Osteocyte (in vitro differentiated cells): ENCODE measurements at places on chromosomes 4 and X. TPM values are rescaled to one million over a fixed set of nuclear protein-coding genes. Genes with fewer than 3 reads are reported as not detected.
A peak's percentile ranks its signal among the peaks of the same experiment; 100 is the strongest.

AIFM1 gene
- 27.7 and 31.2 TPM in 2 replicates for total RNA-seq

COL4A6 gene
- total RNA-seq: 36.2 and 36.9 TPM in 2 replicates

PAGE2 gene
- total RNA-seq: not detected in 2 replicates

IL13RA1 gene
- total RNA-seq: 78.7 and 79.4 TPM in 2 replicates

STARD8 gene
- 1.4 and 1.7 TPM in 2 replicates for total RNA-seq

GRCh38 chr4:87209696-87210095 is 10.7 kb downstream of the KLHL8 start:
- no peak for DNase-seq
- H3K4me1 ChIP-seq: peaks cover 21% of the 10 kb centered on the region
- H3K4me3 ChIP-seq: no peak overlapping the region
- H3K36me3 ChIP-seq: no peaks in the 10 kb centered on the region
- no peak overlapping the region for H3K27ac ChIP-seq

GRCh38 chr4:84931961-84932360 is 34.5 kb downstream of the WDFY3 start:
- H3K4me3 ChIP-seq: no peak overlapping the region
- H3K4me1 ChIP-seq: peaks cover 15% of the 10 kb centered on the region
- no peaks in the 10 kb centered on the region for H3K27me3 ChIP-seq
- peaks cover 22% of the 10 kb centered on the region for H3K36me3 ChIP-seq
- no peak overlapping the region for H3K27ac ChIP-seq

DNA sequence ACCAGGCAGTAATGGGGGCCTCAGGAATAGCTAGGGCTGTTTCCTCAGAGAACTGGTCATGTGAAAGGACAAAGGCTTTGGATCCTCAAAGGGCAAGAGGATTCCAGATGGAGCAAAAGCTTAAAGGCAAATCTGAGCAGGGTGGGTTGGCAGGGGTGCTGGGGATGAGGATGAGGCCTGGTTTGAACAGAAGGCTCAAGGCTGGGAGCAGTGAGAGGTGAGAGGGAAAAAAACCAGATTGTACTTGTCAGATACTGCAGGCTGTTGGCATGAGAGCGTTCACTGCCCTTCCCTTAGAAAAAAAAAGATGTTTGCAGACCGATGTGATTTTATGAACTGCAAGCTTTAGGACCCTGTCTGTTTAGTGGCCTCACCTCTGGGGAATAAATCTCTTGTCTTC is 75.3 kb upstream of the PLAC1 start:
- DNase-seq: no peak
- H3K36me3 ChIP-seq: no peaks in the 10 kb centered on the region
- H3K4me1 ChIP-seq: peaks cover 44% of the 10 kb centered on the region
- H3K27ac ChIP-seq: no peak overlapping the region
- H3K27me3 ChIP-seq: no peaks in the 10 kb centered on the region

DNA sequence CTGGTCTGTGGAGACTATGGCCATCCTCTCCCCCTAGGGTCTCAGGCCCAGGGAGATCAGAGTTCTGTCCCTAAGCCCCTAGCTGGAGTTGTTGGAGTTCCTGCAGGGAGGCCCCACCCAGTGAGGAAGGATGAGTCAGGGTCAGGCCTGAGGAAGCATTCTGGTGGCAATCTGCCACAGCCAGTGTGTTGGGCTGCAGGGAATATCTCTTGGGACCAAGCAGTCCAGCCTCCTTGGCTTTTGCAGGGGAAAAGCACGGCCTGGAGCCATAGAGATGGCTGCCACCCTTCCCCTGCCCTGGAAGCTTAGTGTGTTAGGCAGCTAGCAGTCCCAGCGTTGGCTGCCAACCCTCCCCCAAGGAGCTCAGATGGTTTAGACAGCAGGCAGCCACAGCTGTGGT is 202.4 kb downstream of the RTL9 start:
- no peak for DNase-seq
- H3K4me1 ChIP-seq: no peaks in the 10 kb centered on the region
- no peak overlapping the region for H3K4me3 ChIP-seq
- H3K36me3 ChIP-seq: no peaks in the 10 kb centered on the region
- H3K27ac ChIP-seq: no peak overlapping the region

DNA sequence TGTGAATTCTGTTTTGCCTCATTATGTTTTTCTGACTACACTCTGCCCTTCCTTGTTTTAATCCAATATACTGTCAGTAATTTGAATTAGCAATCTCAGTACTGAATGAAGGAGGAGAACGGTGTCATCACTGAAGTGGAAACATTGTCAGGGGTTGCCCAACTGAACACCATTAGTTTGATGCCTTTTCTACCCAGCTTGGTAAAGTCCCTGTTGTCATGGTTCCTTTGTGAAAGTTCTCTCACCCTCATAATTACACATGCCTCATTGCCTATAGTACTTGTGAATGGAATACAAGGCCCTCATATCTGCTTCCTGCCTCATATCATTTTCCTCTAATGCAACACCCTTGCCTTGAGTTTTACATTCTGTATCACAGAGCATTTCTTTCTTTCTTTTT is 76.9 kb downstream of the RRAGB start:
- no peaks in the 10 kb centered on the region for H3K36me3 ChIP-seq
- no peak for DNase-seq
- no peak overlapping the region for H3K4me3 ChIP-seq
- no peaks in the 10 kb centered on the region for H3K27me3 ChIP-seq
- no peaks in the 10 kb centered on the region for H3K4me1 ChIP-seq

GRCh38 chrX:8971116-8971515 is 62.8 kb downstream of the FAM9B start:
- H3K4me3 ChIP-seq: no peak overlapping the region
- no peaks in the 10 kb centered on the region for H3K36me3 ChIP-seq
- peaks cover 6% of the 10 kb centered on the region for H3K4me1 ChIP-seq
- no peak for DNase-seq
- no peaks in the 10 kb centered on the region for H3K27me3 ChIP-seq
- H3K27ac ChIP-seq: no peak overlapping the region

DNA sequence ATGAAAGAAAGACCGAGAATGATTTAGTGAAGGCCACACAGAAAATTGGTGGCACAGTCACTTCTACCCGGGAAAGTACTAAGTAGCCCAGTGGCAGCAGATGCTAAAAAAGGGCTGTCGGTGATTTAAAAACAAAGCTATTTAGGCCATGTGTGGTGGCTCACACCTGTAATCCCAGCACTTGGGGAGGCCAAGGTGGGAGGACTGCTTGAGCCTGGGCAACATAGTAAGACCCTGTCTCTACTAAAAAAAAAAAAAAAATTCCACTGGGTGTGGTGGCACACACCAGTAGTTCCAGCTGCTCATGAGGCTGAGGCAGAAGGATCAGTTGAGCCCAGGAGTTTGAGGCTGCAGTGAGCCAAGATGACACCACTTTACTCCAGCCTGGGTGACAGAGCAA is 144.2 kb downstream of the CBR4 start:
- H3K4me1 ChIP-seq: peaks cover 87% of the 10 kb centered on the region
- no peak for DNase-seq
- H3K27ac ChIP-seq: peak overlapping the region; percentile 82
- no peak overlapping the region for H3K4me3 ChIP-seq
- H3K27me3 ChIP-seq: no peaks in the 10 kb centered on the region
- peaks cover 16% of the 10 kb centered on the region for H3K36me3 ChIP-seq

- H3K27me3 ChIP-seq: peaks cover 25% of the 10 kb centered on the region
- no peak overlapping the region for H3K27ac ChIP-seq
- H3K36me3 ChIP-seq: no peaks in the 10 kb centered on the region
- no peak overlapping the region for H3K4me3 ChIP-seq
Measured at GRCh38 chr4:6188687-6189305, 11.6 kb downstream of the JAKMIP1 start.

- DNase-seq: no peak
- H3K4me3 ChIP-seq: no peak overlapping the region
- no peak overlapping the region for H3K27ac ChIP-seq
- H3K36me3 ChIP-seq: no peaks in the 10 kb centered on the region
Measured at GRCh38 chr4:95898226-95898625, 58.3 kb downstream of the PDHA2 start.

- no peaks in the 10 kb centered on the region for H3K36me3 ChIP-seq
- H3K27me3 ChIP-seq: no peaks in the 10 kb centered on the region
- H3K4me3 ChIP-seq: no peak overlapping the region
- H3K4me1 ChIP-seq: peaks cover 25% of the 10 kb centered on the region
Measured at GRCh38 chrX:68644861-68645260, 2.6 kb upstream of the STARD8 start.

GRCh38 chr4:83876047-83876446 is 340.1 kb downstream of the GPAT3 start:
- no peaks in the 10 kb centered on the region for H3K36me3 ChIP-seq
- no peak for DNase-seq
- H3K27ac ChIP-seq: no peak overlapping the region
- no peaks in the 10 kb centered on the region for H3K27me3 ChIP-seq

DNA sequence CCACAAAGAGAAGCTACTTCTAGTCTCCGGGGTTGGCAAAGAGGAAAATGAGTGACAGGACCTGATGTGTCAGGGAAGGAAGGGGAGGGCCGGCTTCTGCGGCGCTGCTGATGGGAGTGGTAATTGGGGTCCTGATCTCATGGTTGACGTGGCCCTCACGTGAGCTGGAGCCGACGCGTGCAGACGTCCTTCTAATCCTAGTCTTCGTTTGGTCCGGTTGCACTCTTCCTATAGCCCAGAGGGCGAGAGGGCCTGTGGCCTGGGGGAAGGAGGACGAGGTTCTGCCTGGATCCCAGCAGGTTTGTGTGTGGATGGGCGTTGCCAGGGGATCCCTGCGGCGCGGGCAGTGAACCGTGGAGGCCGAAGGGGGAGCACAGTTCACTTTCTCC is at the start of gene ARMCX1:
TSS of gene ARMCX1 (plus strand) at position 186 of the 389 bp plus-strand sequence. CDS start 2,384 bp downstream, outside the sequence.
- H3K27ac ChIP-seq: peak within 1 kb of the TSS; percentile 93
- H3K36me3 ChIP-seq: peaks cover 16% of the 10 kb centered on the region
- H3K4me1 ChIP-seq: peaks cover 19% of the 10 kb centered on the region
- peak; percentile 87 for DNase-seq
- H3K27me3 ChIP-seq: no peaks in the 10 kb centered on the region

- no peak for DNase-seq
- no peaks in the 10 kb centered on the region for H3K4me1 ChIP-seq
- peaks cover 5% of the 10 kb centered on the region for H3K36me3 ChIP-seq
- no peaks in the 10 kb centered on the region for H3K27me3 ChIP-seq
- no peak overlapping the region for H3K4me3 ChIP-seq
Measured at GRCh38 chr4:836750-837301, 10.9 kb upstream of the CPLX1 start.
